Hematopoietic multipotent progenitor cell (in vitro differentiated cells): ENCODE measurements at places on chromosomes 1 and 21. TPM values are rescaled to one million over a fixed set of nuclear protein-coding genes. Genes with fewer than 3 reads are reported as not detected.

ELAPOR1 gene
- total RNA-seq: 0.27 TPM

C1orf141 gene
- not detected for total RNA-seq

ATG4C gene
- total RNA-seq: 7.5 TPM

DNAI4 gene
- total RNA-seq: 2.2 TPM

RCSD1 gene
- 218 TPM for total RNA-seq

SHISAL2A gene
- 0.27 TPM for total RNA-seq

SDF4 gene
- 67.1 TPM for total RNA-seq

IL12RB2 gene
- 22.4 TPM for total RNA-seq

HPCAL4 gene
- 0.27 TPM for total RNA-seq

DNAJC28 gene
- 0.54 TPM for total RNA-seq

HPDL gene
- total RNA-seq: 22.9 TPM

TIE1 gene
- total RNA-seq: 47.7 TPM

LTN1 gene
- total RNA-seq: 10.5 TPM

SPRR2D gene
- not detected for total RNA-seq

SCNM1 gene
- 21.5 TPM for total RNA-seq

ANKRD65 gene
- total RNA-seq: 0.54 TPM

- DNase-seq: no peak
These were observed 969 bp upstream of the ALDH4A1 start for GRCh38 chr1:18903291-18903756.

DNA sequence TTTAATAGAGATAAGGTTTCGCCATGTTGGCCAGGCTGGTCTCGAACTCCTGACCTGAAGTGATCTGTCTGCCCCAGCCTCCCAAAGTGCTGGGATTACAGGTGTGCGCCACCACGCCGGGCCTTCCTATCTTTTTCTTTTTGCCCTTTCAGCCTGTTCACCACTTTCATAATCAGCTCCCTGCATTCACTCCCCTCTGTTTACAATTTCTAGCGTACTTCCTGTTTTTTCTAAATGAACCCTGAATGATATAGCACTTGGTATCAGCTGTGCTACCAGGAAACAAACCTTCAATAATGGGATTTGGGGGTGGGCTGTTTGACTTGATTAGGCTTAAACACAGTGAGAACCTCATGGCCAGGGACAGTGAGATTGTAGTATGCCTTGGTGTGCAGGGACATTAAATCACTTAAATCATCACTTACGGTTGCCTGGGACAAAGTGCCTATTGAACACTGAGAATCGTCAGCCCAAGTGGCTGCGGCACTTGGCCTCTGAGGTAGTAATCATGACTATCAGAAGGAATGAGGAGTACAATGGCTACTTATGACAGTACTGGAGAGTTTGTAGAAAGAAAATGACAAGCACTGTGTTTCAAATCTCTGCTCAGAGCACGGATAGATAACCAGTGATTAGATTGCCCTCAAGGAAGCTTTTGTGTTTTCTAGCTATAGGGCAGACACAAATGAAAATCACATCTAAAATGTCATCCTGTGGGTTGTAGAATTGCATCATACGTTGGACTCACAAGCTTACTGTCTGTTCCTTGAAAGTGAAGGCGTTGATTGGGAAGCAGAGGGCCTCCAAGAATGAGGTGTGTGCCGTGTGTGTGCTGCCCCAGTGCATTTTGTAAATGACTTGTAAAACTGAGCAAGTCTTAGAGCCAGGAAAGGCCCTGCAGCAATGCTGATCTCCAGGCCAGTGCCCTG lies 661.8 kb downstream of the MATN1 start:
- no peak for DNase-seq

DNA sequence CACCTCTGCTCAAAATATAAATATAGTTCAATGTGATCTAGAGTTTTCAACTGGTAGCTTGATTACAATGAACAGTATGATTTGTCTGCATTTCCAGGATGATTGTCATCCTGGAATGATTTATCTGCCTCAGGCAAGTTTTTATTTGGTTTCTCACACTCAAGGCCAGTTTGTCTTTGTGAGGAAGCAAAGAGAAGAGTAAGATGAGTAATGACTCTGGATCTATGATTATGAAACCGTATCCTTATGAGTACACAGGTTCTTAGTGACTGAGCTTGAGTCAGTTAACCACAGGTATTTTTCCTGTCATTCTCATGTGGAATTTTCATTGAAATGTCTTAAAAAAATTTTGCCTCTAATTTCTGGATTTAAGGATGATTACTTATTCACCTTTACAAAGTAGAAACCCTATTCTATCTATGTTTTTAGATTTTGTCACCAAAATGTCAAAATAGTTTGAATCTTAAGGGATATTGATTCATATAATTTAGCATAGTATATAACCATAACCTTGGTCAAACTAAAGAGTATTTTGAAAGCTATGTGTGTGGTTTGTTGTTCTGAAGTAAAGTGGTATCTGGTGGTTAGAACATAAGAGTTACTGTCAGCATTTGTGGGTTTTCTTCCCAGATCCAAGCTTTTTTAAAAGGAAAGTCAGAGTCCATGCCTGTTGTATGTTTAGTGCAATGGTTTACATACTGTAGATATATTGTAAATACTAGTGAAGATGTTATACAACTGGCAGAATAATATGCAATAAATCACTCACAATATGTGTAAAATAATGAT lies 145.0 kb downstream of the RASAL2 start:
- DNase-seq: no peak

DNA sequence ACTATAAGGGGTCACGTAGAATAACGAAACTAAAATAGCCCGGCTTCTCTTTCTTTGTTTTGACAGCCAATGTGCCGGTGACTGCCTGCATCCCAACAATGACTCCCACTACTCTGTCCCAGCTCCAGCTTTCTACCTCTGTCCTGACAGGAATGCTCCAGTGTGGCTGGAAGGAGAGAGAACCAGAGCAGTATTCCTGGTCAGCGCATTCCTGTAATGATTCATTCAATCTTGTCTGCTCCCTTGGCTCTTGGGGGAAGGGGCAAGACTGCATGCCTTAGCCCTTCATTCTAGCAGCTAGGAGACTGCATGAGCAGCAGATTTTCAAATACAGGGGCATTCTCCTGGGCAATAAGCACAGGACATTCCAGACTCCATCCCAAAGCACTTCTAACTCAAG lies 132.1 kb upstream of the PRMT6 start:
- no peak for DNase-seq

GRCh38 chr1:176899321-176899720 lies 265.2 kb downstream of the ASTN1 start:
- no peak for DNase-seq

DNA sequence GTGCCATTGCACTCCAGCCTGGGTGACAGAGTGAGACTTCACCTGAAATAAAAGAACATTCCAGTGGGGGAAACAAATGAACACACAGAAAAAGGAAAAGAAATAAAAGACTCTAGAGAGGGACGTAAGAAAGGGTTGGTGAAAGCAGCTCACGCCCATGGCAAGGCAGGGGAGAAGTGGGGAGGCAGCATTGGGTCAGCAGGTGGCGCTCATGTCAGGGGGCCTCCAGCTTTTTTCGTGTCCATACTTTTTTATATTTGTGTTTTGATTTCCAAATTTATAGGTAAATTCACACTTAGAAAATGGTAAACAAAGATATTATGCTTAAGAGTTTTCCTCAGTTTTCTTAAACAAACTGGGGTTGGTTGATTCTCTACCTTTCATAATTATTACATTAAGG lies 45.5 kb downstream of the VPS13D start:
- no peak for DNase-seq

- no peak for DNase-seq
These were observed 38.2 kb downstream of the ZBTB17 start for GRCh38 chr1:15937706-15938168.

DNA sequence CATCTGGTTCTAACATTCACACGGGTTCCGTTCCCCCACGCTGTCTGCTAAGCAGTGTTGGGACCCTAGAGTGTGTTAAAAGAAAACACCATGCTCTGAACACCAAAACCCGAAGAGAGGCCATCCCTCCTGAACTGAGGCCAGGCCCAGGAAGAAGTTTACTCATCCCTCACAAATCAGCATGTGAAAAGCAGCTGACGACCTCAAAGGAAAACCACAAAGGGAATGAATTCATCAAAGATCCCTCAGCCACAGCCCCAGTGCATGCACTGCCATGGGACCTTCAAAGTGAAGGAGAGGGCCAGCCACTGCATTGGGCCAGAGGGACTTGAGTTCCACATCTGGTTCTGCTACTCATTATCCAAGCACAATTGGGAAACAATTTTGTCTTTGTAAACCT lies 7.0 kb upstream of the PSEN2 start:
- DNase-seq: no peak

DNA sequence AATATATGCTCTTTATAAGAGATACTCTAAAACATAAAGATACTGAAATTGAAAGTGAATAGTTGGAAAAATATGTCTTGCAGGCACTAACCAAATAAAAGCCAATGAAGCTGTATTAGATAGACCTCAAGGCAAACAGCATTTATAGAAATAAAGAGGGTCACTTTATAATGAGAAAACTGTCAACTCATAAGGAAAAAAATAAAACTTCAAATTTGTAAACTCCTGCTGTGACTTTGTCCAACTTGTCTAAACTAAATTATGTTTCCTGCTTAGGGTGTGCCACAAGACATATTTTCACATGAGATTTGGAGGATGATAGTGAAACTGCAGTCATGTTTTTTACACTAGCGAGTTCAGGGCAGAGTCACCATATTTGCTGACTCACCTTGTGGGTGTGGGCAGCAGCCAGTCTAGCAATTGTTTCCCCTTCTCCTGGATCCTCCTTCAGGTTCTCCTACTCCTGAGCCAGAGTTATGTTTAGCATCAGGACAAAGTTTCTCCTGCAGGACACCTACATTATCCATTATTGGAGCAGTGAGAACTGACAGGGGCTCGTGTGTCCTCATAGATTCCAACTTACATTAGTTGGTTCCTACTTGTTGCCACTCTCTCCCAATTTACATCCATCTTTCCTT lies 43.8 kb downstream of the CD53 start:
- DNase-seq: peak; percentile 77

DNA sequence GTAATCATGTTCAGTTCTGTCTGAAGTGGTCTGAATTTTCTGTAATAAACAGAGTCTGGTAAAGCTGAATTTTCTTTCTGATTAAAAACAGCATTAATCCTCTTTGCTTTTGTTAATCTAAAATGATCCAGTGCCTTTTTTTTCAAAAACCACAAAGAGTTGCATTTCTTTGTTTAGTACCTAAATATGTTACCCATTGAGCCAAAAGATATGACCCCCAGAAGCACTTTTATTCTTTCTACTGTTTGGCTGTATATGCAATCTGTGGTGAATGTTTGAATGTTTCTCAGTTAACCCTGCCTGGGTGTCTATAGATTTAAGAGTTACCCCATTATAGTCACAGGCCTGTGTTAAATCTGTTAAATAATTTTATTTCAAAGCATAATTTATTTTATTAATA lies 394.8 kb downstream of the PTPRC start:
- no peak for DNase-seq

GRCh38 chr1:154807048-154807591 lies 63.0 kb downstream of the KCNN3 start:
- peak; percentile 22 for DNase-seq

DNA sequence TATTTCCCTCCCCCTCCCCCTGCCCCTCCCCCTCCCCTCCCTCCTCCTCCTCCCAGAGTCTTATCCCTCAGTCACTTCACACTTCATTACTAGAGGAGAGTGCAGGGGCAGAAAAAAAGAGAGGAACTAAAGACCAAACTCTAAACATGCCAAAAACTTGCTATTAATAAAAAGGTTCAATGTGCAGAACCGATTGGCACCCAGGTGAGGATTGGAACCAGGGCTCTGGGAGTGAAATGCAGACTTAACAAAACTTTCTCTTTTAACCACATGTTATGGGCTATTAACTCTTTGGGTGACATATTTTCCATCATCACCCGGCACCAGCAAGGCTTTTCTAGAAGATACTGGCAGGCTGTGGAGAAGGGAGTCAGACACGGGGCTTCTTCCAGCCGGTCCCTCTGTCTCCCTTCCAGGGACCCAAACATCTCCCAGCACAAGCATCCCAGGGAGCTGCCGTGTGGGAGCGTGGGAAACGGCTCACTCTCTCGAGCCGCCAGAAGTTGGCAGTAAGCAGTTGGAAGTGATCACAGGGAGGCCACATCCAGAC lies 13.6 kb downstream of the NID1 start:
- no peak for DNase-seq

- DNase-seq: peak; percentile 73
These were observed 196.8 kb upstream of the LMO4 start for GRCh38 chr1:87131809-87132283.

DNA sequence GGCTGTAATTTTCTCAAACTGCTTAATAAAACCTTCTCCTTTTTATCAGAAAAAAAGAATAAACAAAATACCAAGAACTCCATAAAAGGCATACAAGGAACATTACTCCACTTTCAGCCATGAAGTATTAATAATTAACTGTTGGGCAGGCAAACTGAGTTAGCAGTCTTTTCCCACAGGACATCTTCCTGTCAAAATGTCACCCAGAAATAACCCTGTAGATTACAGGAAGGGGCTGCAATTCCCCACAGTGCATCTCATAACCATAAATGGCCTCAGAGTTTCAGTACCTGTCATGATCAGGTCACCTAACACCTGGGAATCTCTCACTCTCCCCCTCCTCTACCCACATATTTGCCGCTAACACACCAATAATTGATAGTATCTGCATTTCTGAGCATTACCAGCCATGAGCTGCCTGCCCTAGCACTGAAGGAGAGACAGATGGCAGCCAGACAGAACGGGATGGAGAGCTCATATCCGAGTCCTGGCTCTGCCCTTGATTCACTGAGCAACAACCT lies 475.0 kb downstream of the SMYD3 start:
- DNase-seq: no peak

DNA sequence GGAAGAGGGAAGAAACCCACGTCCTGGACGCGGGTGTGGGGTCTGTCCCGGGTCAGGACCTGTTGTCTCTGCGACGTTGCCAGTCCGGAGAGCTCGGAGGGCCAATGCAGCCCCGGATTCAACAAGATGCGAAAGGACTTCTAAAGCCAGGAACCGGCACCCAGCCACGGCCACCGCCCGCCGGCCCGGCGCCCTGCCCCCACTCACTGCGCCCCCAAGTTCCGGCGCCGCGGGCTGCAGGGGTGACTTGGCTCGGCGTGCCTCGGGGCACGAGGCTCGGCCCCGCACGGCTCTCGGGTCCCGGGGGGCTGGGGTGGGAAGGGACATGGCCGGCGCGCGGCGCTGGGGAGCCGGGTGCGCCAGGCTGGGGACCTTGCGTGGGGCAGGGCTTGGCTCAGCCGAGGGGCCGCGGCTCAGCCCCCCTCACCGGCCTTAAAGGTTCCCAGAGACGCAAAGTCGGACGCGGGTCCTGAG lies 51.8 kb upstream of the H6PD start:
- DNase-seq: no peak

GRCh38 chr1:205688171-205689080 lies 8.1 kb upstream of the SLC45A3 start:
- DNase-seq: no peak

DNA sequence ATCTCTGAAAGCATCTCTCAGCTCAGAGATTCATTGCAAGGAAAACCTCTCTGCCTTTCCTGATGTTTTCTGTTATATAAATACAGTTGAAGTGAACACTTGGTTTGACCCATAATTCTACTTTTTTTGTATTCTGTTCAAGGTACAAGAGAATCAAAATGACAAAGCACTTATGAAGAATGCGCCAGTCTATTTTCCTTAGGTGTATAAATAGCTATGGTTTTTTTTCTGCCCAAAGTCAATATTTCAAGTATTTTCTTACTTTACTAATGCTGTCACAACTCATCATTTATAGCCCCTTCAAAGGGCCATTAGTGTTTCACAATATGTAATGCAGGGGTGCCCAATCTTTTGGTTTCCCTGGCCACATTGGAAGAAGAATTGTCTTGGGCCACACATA lies 142.5 kb upstream of the C1orf105 start:
- no peak for DNase-seq

GRCh38 chr1:119673171-119673940 lies 25.3 kb upstream of the ZNF697 start:
- DNase-seq: no peak
